ENCODE measurements at places on chromosomes 6 and 20.
A peak's percentile ranks its signal among the peaks of the same experiment; 100 is the strongest.

- peak; percentile 28 for DNase-seq
These were observed 57.5 kb downstream of the NCOA3 start for GRCh38 chr20:47559141-47559540.

DNA sequence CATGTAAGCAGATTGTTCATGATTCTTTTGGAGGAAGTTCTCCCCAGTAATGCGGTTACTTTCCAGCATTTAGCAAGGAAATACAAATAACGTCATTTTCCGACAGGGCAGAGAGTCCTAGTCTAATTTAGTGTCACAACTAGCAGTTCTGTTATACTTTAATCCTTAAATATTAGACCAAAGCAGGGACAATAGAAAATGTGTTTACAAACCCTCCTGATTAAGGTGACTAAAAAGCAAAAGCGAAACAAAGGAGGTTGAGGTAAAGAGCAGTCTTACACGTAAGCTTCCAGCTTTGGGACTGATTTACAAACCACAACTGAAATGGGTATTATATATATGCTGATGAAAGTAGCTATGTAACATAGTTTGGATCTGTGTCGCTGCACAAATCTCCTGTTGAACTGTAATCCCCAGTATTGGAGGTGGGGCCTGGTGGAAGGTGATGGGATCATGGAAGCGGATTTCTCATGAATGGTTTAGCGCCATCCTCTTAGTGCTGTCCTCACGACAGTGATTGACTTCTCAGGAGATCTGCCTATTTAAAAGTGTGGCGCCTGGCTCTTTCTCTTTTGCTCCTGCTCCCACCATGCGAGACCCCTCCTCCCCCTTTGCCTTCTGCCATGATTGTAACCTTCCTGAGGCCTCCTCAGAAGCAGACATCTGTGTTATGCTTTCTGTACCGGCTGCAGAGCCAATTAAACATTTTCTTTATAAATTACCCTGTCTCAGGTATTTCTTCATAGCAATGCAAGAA is 81.9 kb downstream of the PLCB1 start:
- no peak for DNase-seq

GRCh38 chr20:58657262-58657661 is 6.2 kb downstream of the STX16 start:
- DNase-seq, result no peak

DNA sequence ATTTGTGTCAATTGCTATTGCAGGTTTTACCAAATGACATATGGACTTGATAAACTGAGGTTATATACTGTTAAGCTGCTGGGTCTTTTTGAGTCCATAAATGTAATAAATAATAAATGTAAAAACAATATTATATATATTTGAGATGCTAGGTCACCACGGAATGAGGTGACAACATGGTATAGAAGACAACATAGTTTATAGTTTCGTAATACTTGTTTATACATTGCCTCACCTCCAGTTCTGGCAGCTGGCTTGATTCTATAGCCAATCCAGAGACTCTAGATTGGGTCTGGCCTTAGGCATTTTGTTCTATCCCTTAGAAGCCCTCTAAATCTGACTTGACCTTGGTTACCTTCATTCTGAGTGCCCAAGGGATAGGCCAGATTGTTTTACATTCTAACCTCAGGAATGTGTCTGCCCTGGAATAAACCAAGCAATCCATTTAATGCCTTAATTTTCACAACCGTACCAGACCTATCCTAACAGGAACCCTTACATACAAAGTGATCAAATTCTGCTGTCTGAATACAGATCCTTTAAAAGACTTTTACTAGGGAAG is 61.5 kb upstream of the STXBP5 start:
- DNase-seq, result no peak

GRCh38 chr6:36980876-36981619 is 4.9 kb downstream of the MTCH1 start:
- no peak for DNase-seq

GRCh38 chr20:60269573-60270162 is 311.4 kb downstream of the CDH26 start:
- DNase-seq, result peak; percentile 17

Measured in fibroblast of skin of back (primary cell).